ENCODE measurements at places on chromosomes 1 and 21.

- DNase-seq: no peak
These were observed 46.2 kb downstream of the USP25 start for GRCh38 chr21:15775981-15776380.

DNA sequence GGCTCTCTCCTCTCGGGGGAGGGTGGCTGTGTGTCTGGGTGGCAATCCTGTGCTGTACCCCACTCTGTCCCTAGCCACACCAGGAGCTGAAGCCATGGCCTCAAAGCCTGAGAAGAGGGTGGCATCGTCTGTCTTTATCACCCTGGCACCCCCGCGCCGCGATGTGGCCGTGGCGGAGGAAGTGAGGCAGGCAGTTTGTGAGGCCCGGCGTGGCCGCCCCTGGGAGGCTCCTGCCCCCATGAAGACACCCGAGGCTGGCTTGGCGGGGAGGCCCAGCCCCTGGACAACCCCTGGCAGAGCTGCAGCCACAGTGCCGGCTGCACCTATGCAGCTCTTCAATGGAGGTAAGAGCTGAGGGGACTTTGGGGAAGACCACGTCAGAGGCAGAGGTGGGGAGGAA is 6.3 kb downstream of the FBLIM1 start:
- no peak for DNase-seq

GRCh38 chr1:230186003-230186863 is 119.2 kb downstream of the GALNT2 start:
- no peak for DNase-seq

GRCh38 chr1:29984166-29984861 is 739.1 kb downstream of the MATN1 start:
- DNase-seq: no peak

- peak; percentile 41 for DNase-seq
These were observed 3.9 kb upstream of the DENND2D start for GRCh38 chr1:111204201-111204982.

DNA sequence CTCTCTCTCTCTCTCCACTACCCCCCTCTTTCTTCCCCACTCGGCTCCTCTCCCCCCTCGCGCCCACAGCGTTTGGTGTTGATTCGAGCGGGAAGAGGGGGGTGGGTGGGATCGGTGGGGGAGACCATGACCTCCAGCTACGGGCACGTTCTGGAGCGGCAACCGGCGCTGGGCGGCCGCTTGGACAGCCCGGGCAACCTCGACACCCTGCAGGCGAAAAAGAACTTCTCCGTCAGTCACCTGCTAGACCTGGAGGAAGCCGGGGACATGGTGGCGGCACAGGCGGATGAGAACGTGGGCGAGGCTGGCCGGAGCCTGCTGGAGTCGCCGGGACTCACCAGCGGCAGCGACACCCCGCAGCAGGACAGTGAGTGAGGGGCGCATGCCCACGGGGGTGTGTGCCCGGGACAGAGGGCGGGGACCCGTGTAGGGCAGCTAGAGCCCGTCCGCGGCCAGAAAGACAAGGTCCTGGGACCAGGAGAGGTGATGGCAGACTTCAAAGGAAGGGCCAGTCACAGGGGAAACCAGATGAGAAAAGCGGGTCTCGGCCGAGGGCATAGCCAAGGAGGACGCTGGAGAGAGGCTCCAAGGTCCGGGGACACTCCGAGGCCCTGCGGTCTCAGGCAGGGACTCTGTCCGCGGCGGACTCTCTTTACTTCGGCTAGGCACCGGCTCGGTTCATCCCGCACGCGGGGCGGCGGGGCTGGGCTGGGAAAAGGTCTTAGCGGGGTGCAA is at the start of gene PRRX1:
Gene PRRX1 (plus strand): TSS at position 39 of the 735 bp plus-strand sequence. CDS start 88 bp downstream, at position 127.
- no peak for DNase-seq

- no peak for DNase-seq
These were observed 609.8 kb upstream of the NCAM2 start for GRCh38 chr21:20388400-20388799.

- no peak for DNase-seq
These were observed 1.2 kb downstream of the CAMSAP2 start for GRCh38 chr1:200739702-200740570.

DNA sequence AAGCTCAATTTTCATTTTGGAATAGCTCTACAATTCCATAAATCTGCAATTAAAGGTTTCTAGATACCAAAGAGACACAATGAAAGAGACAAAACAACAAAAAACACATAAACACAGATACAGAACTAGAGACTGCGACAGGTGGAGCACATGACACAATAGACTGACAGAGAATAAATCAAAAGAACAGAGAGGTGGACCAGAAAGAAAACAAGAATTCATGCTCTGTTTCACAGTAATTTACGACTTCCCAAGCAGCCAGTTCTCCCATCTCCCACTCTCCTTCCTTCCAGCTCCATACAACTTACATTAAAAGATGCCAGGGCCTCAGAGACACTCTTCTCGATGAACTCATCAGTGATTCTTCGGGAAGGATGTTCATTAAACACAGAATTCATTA is 15.1 kb upstream of the RBM8A start:
- no peak for DNase-seq

- DNase-seq: no peak
These were observed 33.0 kb upstream of the ID3 start for GRCh38 chr1:23592209-23592892.

DNA sequence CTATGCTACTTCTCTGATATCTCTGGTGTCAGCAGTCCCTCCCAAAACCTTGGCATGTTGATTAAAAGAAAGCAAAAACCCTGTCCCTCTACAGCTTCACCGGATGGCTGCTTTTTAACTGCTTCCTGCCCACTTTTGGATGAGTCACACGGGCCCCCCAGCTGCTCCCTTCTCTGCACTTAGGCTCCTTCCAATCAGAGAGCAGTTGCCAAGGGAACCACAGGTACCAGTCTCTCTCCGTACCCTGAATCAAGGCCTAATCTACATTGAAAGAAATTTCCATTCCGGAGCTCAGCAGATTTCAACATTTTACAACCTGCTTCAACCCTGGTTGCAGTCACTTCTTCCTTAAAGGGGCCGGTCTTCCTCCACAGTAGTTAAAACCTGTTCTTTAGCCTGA is 70.6 kb upstream of the GJB5 start:
- DNase-seq: peak; percentile 1

- DNase-seq: no peak
These were observed 6.2 kb upstream of the BTG2 start for GRCh38 chr1:203299169-203299568.

DNA sequence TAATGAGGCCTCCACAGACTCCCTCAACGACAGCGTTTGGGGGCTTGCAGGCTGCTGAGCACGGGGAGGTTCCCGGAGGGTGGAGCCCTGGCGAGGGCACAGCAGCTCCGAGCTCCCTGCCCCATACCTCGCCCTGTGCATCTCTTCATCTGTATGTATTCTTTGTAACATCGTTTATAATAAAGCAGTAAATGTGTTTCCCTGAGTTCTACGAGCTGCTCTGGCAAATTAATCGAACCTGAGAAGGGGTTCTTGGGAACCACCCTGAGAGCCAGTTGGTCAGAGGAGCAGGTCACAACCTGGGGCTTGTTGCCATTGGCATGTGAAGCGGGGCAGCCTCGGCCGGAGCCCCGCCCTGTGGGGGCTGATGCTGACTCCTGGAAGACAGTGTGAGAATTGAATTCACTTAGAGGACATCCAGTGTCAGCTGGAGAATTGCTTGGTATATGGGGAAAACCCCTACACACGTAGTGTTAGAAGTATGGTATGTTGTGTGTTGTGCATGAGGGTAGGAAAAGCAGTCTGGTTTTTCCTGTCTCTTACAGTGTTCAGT is 11.5 kb downstream of the SLC37A1 start:
- DNase-seq: no peak

DNA sequence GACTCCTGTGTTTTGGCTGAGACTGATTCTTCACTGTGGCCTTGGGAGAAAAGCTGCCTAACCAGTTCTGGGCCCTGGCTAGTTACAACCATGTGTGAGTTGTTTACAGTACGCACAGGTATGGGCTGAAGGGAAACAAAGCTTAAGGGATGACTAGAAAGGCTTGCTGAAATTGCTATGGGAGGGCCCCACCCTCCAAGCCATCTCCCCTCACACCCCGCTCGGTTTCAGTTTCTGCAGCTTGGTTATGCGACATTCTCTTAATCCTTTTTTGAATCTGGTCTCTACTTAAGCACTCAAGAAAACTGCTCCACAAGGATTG is 43.1 kb downstream of the PBX1 start:
- no peak for DNase-seq

GRCh38 chr1:23168079-23168444 is 594 bp downstream of the LUZP1 start:
- no peak for DNase-seq

- DNase-seq: peak; percentile 21
These were observed 4.8 kb downstream of the TCHH start for GRCh38 chr1:152110365-152110859.

DNA sequence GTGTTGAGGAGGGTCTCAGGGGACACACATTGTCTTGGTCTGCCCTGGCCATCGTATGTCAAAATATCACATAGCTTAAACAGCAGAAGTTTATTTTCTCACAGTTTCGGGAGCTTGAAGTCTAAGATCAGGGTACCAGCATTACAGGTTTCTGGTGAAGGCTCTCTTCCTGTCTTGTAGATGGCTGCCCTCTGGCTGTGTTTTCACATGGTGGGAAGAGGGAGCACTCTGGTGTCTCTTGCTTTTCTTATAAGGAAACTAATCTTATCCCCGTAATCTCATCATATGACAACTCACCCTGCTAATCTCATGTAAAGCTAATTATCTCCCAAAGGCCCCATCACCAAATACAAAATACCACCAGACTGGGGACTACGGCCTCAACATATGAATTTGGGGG is 246.9 kb upstream of the ST6GALNAC5 start:
- DNase-seq: no peak

DNA sequence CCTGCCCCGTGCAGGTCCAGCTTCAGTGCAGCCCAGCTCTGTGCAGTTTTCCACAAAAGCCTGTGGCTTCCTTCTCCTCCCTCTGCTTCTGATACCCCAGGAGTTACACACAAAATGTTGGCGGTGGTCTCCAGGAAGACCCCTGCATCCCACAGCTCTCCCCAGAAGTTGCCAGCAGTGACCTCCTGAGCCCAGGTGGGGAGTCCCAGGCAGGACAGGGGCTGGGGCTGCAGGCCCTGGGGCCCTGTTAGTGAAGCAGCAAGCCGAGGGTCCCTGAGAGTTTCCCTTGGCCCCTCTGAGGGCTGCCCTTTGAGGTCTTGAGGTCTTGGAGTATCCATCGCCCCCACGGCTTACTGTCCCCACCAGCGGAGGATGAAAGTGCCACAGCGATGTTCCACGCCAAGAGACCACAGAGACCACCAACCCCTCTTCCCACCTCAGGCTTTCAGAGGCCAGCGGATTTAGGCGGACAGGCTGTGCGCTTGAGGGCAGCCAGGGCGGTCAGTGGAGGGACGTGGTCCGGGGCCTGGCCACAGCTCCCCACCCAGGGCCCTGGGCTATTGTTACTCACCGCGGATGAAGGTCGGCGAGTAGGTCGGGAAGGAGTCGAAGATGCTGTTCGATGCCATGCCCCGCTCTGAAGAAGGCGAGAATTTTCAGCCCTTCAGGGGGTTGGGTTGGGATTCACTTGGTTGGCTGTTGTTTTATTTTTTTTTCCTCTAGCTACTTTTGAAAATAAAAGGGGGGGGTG is 34.0 kb upstream of the RUNX3 start:
- no peak for DNase-seq

- no peak for DNase-seq
These were observed 1.5 kb downstream of the LRRC8D start for GRCh38 chr1:89822109-89822962.

- no peak for DNase-seq
These were observed 125.8 kb downstream of the SLC45A1 start for GRCh38 chr1:8443558-8444194.

DNA sequence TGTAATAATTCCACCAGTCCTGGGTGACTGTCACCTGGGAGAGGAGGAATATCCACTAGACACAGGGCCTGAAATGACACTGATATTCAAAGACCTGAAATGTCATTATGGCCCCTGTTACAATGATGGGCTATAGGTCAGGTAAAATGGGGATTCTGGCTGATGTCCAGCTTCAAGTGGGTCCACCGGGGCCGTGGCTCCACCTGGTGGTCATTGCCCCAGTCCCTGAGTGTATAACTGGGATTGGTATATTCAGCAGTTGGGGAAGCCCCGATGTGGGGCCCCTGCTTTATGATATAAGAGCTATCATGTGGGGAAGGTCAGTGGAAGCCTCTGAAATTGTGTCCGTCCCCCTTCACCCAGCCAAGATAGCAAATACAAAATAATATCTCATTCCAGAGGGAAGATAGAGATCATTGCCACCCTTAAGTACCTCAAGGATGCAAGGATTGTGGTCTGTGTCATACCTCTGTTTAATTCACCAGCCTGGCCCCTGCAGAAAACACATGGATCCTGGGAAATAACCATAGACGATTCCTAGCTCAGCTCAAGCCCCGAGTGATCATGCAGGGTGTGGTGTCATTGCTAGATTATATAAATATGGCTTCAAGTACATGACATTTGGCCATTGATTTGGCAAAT is 19.4 kb downstream of the PLEKHO1 start:
- DNase-seq: no peak

DNA sequence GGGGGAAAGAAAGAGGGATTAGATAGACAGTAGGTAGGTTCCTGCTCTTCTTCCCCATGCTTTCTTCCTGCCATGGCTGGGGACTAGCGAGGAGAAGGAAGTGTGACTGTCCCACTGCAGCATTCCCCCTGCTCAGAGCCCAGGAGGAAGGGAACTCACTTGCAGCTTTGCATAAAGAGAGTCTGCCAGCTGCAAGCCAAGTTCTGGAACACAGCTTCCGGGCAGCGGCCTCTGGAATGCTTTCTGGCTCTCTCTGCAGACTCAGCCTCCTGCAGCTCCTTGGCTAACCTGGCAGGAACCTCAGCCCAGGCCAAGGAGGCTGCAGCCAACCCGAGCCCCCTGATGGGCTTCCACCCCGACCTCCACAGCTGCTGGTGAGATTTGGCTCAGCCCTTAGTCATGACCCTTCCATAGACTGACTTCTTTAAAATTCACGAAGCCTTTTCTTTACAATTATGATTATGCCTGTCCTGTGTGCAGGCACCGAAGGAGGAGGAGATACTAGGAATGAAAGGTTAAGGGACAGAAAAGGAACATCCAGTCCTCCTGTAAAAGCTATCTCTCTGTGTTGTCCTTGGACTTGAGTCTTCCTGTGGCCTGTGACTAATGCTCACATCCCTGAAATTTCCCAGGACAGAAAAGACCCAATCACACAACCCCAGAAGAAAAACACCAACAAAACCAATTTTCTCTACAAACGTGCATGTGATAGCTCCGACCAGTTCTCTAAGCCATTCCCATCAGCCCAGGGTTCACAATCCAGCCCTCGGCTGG is 108.2 kb upstream of the OLIG2 start:
- no peak for DNase-seq

DNA sequence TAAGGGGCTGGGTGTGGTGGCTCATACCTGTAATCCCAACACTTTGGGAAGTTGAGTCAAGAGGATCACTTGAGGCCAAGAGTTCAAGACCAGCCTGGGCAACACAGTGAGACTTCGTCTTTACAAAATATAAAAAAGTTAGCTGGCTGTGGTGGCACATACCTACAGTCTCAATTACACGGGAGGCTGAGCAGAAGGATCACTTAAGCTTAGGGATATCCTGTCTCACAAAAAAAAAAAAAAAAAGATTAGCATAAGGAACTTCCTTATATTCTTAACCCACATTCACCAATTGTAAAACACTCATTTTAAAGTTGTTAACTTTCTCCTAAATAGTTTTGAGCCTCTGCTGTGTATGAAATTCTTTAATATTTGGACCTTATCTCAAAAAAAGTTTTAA is 53.1 kb downstream of the ABCD3 start:
- no peak for DNase-seq
